ENCODE measurements at places on chromosomes 3 and 15.

DNA sequence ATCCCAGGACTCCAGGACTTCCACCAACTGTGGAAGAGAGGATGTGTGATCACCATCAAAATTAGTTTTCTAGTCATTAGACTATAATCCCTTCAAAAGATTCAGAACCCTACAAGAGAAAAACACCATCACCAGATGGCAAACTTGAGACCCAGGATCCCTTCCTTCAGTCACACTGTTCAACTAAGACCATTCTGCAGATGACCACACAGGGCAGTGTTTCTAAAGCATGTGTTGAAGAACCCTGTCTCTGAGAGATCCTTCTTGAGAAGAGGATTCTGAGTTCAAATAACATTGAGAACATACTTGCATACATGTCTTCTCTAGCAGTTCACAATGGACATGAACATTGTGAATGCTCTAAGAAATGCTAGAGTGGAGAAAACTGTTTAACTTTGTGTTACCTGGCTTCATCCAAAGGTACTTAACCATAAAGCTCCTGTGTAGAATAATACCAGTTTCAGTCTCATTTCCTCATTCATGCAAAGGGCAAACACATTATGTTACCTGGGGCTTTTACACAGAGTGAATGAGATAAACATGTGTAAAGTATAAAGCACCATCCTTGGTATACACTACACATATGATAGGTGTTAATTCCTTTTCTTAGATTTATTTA is 2.4 kb upstream of the ADGRG7 start:
- DNase-seq: no peak

DNA sequence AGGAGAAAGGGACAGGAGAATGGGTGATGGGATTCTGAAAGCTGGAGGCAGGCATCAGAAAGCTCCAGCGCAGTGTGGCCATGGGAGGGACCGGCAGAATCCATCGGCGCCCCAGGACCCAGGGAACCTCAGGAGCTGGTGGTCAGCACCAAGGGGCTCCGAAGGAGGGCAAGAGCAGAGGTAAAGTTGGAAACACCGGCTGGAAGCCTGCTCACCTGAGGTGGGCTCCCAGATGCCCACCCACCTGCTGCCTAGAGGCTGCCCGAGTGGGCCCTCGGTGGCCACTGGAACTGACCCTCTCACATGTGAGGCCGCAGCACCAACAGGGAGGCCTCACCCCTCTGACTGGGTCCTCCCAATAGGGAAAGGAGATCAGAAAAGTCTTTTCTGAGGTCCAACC is 10.3 kb upstream of the ZXDC start:
- DNase-seq: no peak

DNA sequence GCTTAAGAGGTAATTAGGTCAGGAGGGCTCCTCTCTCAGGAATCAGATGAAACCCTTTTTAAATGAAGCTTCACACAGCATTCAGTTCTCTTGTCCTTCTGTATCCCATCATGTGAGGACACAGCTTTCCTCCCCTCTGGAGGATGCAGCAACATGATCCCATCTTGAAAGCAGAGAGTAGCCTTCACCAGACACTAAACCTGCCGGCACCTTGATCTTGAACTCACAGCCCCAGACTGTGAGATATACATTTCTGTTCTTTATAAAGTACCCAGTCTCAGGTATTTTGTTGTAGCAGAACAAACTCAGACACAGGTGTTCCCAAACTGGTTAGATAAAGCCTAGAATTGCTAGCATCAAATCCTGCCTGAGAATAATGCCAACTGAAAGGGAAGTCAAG is 83.7 kb upstream of the PRICKLE2 start:
- no peak for DNase-seq

DNA sequence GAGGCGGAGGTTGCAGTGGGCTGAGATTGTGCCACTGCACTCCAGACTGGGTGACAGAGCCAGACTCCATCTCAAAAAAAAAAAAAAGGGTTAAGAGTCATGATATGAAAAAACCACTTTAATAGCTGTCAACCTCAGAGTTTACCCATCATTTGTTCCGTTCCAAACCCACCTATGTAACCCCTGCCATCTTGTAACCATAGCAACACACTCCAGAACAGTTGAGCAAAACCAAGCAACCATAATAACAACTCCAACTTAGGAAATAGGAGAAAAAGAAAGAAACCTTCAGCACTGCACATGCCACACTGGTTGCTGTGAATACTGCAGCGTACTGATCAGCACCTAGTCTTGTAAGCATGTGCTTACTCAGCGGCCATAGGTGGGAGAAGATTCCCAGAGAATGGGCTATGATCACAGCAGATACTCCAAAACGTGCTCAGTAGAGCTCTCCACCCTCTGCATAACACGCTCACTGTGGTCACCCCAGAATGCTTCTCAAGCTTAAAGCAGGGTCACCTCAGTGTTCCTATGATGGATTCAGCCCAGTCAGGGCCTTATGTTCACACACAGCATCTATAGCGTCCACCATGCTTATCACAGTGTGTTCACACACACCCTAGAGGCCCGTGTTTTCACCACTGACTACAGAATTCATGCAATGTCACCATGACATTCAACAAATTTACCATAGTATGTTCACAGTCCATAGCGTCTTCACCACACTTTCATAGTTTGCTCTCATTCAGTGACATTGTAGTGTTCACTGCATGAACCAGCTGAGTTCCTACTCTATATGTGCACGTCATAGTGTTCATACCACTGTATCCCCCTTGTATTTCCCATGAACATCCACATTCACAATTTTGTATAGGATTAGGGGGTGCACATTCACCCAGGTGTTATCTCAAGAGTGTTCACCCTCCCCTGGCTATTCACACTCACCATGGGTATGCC is 6.5 kb upstream of the CILP start:
- no peak for DNase-seq

DNA sequence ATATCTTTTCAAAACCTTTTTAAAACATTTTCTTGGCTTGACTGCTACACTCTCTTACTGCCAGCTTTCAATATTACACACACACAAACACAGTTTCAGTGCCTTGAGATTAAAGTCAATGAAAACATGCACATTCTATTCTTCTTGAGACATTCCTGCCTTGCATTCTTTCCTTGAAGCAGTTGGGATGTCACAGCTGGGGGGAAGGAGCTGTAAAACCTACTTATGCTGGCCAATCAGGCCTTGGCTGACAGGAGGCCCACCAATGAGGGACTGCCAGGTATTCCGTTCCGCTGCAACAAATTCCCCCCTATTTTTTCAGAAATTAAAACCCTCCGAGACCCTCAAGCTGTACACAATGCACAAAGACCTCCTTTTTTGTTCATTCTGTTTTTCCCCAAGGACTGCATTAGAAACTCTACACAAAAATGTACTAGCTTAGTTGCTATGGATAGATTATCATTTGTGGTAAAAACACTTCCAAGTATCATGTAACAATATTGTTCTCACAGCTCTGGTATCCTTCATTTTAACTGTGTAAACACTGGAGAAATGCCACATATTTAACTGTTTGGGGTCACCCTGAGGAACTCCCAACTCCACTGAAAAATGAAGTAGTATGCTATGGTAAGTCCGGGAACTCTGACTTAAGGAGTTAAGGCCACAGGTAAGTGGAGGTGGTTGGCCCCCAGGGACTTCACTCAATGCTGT is 18.5 kb downstream of the FSTL1 start:
- DNase-seq: no peak

GRCh38 chr15:88690331-88690730 is 51.5 kb downstream of the ISG20 start:
- no peak for DNase-seq

Measured in amniotic stem cell (primary cell).